AML-193 (cell line): ENCODE measurements at places on chromosomes 5 and 9.
A peak's percentile ranks its signal among the peaks of the same experiment; 100 is the strongest.

- no peak for DNase-seq
Observed at GRCh38 chr5:97544678-97545077, 361.6 kb upstream of the RIOK2 start.

DNA sequence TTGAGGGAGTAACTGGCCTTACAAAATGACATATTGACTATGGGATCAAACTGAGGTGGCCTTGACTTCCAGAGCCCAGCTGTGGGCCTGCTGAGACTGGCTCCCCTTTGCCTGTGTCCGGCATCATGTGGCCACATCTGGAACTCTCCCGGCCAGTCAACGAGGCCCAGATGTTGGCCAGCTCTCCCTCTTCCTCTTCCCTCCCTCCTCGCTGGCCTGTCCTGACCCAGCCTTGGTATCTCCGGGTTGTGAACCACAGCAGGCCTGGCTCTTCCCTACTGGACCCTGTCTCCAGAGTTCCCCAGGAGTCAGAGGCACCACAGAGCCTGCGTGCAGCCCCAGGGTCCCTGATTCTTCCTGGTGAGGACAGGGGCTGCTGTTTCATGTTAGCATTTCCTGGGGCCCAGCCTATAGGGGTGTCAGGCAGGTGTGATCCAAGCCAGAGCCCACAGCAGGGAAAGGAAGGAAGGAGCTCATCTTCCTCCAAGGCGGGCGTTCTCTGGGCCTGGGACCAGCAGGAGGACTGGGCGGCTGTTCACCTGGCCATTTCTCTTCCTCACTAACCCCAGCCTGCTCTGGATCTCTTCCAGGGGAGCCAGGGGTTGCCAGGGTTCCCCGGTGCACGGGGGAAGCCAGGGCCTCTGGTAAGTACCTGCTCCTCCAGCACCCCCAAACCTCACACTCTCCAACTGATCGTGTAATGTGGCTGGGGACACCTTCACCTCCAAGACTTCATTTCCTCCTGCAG lies 81.2 kb downstream of the COL27A1 start:
- no peak for DNase-seq

DNA sequence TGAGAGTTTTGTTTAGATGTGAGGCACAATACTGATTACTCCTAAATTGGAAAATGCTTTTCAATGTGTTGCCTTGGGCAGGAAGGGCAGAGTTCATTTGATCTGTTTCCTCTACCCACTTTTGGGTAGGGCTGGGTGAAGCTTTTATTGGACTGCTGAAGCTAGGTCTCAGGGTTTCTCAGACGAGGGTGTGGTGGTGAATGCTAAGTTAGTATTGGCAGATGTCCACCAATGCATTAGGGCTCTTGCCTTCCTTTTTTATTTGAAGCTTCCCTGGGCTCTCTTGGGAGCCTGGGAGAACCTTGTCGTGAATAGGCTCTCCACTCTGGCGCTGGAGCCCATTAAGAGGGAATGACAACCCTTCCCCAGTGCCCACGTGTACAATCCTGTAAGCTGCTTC lies 23.1 kb downstream of the SPTAN1 start:
- no peak for DNase-seq

- DNase-seq, result no peak
Observed at GRCh38 chr5:41503310-41503709, 7.1 kb downstream of the PLCXD3 start.

- no peak for DNase-seq
Observed at GRCh38 chr9:70054521-70054920, 10.9 kb downstream of the MAMDC2 start.

- peak; percentile 48 for DNase-seq
Observed at GRCh38 chr5:54295651-54296276, 14.6 kb downstream of the ARL15 start.

DNA sequence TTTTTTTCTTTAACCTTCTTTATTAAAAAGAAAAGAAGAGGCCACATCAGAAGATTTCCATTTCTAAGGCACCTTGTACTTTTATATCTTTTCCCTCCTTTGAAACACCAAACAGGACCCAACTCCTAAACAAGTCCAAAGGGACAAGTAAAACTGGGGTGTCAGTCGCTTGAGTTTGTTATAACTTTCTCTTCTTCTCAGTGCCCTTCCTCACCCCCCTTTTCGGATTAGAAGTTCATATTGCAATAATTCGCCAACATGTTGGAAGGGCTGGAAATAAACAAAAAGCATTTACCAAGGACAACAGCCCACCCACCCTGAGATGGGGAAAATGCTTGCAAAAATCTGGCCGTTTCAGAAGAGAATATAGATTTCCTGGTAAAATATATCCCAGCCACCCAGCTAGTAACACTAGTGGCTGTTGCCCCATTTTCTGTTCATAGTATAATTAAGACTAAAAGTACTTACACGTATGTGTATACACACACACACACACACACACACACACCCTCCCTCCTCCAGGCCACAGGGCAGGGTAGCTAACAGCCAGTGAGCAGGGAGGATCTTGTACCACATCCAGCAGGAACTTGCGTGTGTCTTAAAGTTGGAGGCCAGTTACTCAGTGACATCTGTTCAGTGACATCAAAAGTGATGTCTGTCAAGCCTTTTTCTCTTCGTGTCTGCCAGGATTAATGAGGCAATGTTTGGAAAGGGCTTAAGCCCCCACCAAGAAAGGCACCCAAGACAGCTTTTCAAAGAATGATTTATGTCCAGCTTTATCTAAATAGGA lies 149.1 kb upstream of the KLF4 start:
- DNase-seq, result no peak

DNA sequence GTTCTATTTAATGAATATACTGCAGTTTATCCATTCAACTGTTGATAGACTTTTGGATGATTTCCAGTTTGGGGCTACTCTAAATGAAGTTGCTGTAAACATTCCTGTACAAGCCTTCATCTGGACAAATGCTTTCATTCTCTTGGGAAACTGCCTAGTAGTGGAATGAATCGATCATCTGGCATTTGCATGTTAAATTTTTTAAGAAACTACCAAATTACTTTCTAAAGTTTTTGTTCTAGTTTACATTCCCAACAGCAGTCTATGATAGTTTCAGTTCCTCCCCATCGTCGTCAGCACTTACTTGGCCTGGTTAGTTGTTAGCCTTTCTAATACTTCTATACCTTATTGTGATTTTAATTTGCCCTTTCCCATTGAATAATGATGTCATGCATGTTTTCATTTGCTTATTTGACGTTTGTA lies 306.3 kb downstream of the FER start:
- DNase-seq, result no peak
